Fibroblast of skin of right biceps (primary cell): ENCODE measurements at places on chromosomes 6 and 20.

GRCh38 chr6:12958052-12958706, 241.6 kb downstream of the PHACTR1 start:
- no peak for DNase-seq

DNA sequence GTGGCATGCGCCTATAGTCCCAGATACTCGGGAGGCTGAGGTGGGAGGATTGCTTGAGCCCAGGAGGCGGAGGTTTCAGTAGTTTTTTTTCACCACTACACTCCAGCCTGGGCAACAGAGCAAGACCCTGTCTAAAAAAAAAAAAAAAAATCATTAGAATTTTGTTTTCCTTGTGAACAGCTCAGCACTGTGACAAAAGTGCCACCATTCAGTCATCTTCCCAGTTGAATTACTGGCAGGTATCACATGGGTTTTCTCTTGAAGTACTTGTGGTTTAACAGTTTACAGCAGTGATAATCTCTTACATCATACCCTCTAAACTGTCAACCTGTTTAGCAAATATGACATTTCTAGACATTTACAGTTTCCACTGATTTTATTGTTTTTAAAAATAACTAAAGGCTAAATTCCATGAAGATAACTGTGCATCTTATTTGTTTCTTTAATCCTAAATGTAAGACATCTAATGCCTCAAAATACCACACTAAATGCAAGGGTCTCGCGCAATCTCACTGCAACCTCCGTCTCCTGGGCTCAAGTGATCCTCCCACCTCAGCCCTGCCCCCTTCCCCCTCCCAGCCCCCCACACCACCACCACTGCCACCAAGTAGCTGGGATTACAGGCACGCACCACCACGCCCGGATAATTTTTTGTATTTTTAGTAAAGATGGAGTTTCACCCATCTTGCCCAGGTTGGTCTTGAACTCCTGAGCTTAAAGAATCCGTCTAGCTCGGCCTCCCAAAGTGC, 7.0 kb downstream of the TRPC4AP start:
- DNase-seq, result no peak

GRCh38 chr20:57210054-57210910, 56.2 kb downstream of the BMP7 start:
- no peak for DNase-seq

DNA sequence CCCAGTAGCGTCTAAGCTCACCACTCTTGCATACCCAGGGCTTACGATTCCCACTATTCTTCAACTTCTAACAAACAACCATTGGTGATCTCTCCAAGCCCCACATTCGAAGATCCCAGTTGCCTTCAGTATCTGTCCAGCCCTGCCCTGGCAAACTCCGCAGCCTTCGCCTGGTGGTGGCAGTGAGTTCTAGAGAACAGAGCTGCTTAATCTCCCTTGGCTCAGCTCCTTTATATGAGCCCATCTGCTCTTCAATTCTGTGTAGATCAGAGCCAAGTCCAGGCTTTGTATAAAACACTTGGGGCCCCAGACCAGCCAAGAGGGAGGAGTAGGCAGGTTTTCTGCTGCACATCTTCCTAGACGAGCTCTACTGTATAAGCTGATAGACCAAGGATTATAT, 193.3 kb downstream of the PHACTR1 start:
- no peak for DNase-seq

DNA sequence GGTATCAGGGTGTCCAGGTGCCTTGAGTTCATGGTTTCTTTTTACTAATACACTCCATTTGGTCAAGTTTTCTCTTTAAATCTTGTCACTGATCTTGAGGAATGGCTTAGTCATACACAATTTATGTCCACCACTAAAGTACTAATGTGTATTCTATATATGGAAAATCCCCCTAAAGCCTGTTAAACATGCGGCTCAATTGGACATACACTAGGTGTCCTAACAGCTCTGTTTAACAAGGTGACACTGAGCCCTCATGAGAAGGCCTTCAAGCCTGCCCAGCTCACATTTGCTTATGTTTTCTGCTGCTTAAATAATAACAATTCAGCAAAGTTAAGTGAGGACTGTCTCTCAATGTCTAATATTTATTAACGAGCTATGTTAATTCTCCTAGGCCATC, 31.5 kb downstream of the PDE7B start:
- DNase-seq, result peak; percentile 81

- DNase-seq, result no peak
Measured at GRCh38 chr6:42203183-42203582, 8.4 kb upstream of the GUCA1B start.

- DNase-seq, result peak; percentile 48
Measured at GRCh38 chr20:37397076-37397953, 51.4 kb downstream of the SRC start.

- DNase-seq, result peak; percentile 38
Measured at GRCh38 chr6:16950302-16950701, 151.5 kb upstream of the STMND1 start.

DNA sequence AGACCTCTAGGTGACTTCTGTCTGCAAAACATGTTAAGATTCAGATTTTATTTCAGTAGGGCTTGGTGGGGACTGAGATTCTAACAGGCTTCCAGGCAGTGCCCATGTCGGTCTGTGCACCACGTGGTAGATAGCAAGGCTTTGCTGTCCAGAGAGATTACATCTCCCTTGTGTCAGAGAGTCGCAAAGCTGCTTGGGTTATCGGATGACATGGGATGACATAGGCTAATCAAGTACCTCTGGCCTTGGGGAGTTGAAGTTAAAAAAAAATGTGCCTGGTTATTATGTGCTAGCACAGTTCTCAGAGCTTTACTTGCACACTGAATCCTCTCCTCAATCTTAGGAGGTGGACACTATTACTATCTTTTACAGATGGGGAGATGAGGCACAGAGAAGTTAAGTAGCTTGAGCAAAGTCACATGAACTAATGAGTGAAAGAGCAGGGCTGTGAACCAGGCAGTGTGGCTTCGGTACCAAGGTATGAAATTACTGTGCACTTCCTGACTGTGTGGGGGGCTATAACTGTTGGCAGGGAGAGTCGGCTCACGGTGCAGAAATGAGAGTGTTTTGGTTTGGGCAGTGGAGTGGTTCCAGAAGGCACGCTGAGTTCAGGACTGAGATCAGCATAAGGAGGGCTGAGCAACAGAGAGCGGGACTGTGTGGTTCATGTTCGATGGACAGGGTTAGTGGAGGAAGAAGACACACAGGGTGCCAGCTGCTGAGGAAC, 41.1 kb downstream of the FARS2 start:
- DNase-seq, result no peak

DNA sequence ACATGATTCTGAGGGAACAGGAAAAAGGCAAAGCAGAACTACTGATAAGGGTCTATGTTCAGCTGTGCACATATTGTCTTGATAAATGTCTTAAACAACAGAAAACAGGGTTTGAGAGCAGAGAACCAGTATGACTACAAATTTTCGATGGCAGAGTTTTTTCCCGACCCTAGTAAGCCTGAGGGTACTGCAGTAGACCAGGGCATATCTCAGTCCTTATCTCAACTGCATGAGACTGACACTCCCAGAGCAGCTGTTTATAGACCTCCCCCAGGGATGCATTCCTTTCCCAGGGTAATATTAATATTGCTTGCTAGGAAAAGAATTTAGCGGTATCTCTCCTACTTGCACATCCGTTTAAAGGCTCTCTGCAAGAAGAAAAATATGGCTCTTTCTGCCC, 1176.8 kb upstream of the ADGRB3 start:
- no peak for DNase-seq

DNA sequence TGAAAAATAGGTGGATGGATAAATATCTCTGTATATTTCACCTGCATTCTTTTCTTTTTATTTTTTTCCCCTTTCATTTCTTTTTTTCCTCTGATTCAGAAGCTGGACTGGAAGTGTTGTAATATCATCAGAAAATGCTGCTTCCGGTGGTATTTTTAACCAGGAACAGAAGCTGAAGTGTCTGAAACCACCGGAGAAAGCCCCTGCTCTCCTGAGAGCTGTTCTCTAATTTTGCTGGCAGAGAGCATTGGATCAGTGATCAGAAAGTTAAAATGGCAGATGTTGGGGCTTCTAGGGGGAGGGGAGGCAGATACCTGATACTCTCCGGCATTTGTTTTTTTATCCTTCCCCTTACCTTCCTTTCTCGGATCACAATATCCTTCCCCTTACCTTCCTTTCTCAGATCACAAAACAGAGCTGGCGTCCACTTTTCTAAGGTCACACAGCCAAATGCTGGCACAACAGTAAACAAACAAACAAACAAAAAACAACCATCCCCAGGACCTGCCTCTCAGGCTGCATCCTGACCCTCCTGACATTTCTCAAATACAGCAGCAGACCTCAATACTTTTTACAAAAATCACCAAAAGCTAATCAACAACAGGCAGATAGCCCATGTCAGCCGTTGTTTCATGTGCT, 143.2 kb upstream of the ZNF217 start:
- peak; percentile 76 for DNase-seq

GRCh38 chr6:130113201-130113710, 94.9 kb downstream of the L3MBTL3 start:
- no peak for DNase-seq

- DNase-seq, result no peak
Measured at GRCh38 chr20:19026121-19026878, 186.1 kb upstream of the SLC24A3 start.

GRCh38 chr6:29319931-29320330, 18.4 kb downstream of the OR14J1 start:
- no peak for DNase-seq

- DNase-seq, result no peak
Measured at GRCh38 chr6:124986164-124986563, 23.9 kb downstream of the RNF217 start.

- peak; percentile 34 for DNase-seq
Measured at GRCh38 chr6:131210469-131210868, 75.2 kb downstream of the AKAP7 start.

GRCh38 chr20:3603108-3603507, 60.1 kb downstream of the GFRA4 start:
- DNase-seq, result no peak

DNA sequence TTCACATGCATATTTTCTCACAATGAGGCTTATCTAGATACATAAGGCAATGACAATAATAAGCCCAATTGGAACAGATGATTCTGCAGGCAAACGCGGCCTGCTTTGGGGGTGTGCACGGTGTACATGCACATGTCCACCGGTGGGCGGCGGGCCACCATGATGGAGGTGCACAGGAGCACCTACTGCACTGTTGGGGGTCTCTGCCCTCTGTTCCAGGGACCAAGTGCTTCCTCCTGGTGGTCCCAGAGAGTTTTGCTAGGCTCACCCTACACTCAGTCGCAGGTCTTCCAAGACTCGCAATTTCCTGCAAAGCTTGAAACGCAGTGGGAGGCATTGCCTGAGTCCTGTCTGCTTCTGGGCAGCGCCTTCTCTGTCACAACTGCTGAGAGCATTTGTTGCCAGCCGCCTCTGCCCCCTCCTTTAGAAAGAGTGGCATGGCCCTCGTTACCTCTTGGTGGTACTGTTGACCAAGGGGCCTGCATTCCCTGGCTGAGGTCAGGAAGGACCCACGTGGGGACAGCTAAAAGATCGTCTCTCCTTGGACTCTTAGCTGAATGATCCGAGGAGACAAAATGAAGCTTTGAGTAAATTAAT, 135.3 kb downstream of the ERMARD start:
- no peak for DNase-seq

DNA sequence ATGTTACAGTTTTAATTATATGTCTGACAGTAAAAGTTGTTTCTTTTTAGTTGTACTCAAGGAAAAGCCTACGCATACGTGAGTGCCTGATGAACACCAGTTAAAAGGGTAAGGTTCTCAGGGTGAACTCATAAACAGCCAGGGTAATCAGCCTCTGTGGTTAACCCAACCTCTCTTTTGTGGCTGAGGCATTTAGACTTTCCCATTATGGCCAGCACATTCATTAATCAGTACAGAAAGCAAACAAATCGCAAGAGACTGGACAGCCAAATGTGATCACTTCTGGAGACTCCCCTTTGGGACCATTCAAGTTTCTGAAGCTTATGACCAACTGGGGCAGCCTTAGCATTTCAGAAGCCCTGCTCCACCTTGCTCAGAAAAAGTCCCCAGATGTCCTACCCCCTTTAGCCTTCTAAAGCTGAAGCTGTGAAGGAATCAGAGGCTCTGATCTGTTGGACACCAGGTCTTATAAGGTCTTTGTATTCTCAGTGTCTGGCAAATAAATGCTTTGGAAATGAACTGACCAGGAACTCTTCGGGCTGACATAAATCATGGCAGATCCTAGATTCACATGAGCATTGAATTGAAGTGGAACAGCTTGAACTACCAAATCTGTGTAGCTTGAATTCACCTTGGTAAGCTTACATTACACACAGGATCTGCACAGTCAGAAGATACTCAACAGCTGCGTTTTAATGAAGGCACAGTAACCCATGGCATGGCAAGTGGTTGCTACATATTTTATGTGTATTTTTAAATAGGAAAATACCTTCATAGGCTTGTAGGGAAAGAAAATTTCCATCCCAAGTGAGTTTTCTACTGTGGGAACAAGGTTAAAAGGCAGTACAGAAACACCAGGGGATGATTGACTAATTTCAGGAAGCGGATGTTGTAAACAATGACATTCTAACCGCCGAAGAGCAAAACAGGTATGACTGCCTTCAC, 18.7 kb downstream of the IL20RA start:
- no peak for DNase-seq

GRCh38 chr6:144161975-144162374, 11.7 kb downstream of the STX11 start:
- no peak for DNase-seq

DNA sequence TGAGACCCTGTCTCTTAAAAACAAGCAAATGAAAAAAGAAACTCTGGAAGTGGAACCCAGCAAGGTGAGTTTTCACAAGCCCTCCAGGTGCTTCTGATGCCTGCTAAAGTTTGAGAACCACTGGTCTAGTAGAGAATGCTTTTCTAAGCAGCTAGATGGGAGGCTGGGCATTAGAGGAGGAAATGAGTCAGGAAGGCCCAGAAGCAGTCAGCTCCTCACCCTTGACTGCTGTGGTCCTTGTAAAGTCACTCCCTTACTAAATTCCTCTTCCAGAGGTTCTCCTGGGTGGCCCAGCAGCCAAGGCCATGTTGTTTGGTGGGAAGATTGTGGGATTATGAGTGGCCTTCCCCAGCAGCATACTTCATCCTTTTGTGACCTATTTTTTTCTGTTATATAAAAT, 52.0 kb upstream of the FYN start:
- DNase-seq, result peak; percentile 91

DNA sequence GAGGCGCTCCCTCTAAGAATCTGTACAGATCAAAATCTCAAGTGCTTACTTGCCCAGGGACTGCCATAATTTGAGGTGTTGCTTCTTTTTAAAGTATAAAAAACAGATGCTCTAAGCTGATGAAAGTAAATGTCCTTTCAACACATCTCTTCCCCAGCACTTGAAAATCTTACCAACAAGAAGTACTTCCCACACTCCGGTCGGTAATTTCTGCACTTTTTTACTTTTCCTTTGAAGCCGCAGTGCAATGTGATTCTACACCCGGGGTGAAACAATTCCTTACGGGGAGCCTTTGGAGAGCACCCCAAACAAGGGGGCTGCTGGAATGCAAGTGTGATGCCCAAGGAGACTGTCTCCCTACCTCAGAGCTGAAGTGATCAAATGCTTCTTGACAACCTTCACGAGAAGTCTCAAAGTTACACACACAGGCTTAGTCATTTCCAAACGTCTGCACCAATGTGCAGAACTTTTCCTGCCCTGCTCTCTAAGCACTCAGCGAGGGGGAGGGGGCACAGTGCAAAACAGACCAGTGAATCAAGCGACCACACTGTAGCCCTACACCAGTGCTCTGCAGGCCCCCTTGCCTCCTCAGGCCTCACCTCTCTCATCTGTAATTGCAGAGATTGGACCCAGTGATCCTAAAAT, 56.7 kb downstream of the ATXN1 start:
- peak; percentile 87 for DNase-seq
